IMR-90 (cell line): ENCODE measurements at places on chromosomes 11 and 22.

GRCh38 chr22:34847072-34847471 lies 218.9 kb upstream of the ISX start:
- no peaks in the 10 kb centered on the region for H3K4me1 ChIP-seq
- no peak overlapping the region for H3K27ac ChIP-seq
- no peak overlapping the region for H3K4me3 ChIP-seq
- DNase-seq = no peak

DNA sequence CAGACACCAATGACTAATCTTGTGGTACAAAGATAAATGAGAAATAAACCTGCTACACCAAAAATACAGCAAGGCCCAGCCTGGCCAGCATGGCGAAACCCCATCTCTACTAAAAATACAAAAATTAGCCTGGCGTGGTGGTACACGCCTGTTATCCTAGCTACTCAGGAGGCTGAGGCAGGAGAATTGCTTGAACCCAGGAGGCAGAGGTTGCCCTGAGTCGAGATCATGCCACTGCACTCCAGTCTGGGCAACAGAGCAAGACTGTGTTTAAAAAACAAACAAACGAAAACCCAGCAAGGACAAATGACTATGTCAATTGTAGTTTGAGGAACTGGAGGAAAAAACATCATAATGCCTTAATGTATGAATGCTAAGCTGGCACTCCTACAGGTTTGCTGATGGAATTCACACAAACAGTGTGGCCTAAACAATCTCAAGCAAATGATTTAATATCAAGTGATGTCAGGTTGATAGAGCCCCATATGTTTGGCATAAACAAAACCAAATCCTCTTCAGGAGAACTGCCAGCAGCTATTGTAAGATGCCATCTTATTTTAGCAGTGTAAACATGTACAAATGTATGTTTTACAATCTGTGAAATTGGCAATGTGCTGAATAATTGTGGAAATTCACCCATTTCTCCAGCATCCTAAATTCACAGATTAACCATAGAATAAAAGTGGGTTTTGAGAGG lies 20.0 kb downstream of the MMP7 start:
- DNase-seq = no peak
- H3K4me1 ChIP-seq = no peaks in the 10 kb centered on the region
- peaks cover 5% of the 10 kb centered on the region; the same call in 1 of the 2 replicates for H3K27me3 ChIP-seq

GRCh38 chr22:30574997-30575671 lies 669 bp upstream of the GAL3ST1 start:
- H3K4me3 ChIP-seq = no peak overlapping the region
- H3K36me3 ChIP-seq = peaks cover 39% of the 10 kb centered on the region
- peak; percentile 70 for DNase-seq
- peaks cover 9% of the 10 kb centered on the region for H3K4me1 ChIP-seq

DNA sequence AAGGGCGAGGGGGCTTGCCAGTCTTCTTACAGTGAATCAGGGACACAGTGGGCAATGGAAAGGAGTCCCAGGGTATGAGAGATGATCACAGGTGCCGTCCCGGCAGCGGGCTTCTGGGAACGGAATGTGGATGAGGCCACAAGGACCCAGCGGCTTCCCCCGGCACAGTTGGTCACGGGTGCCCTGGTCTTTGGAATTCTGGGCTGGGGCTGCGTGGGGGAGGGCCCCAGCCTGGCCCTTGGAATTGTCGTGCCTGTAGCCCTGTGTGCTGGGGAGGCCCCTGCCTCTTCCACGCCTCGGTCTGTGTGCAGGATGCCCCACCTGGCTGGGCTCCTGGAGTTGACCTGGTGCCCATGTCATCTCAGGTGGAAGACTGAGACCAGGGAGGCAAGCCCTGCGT lies 76.6 kb downstream of the FBLN1 start:
- peaks cover 68% of the 10 kb centered on the region; the same call in 1 of the 2 replicates for H3K36me3 ChIP-seq
- no peaks in the 10 kb centered on the region for H3K27me3 ChIP-seq
- H3K27ac ChIP-seq = no peak overlapping the region
- H3K4me3 ChIP-seq = no peak overlapping the region

GRCh38 chr11:62452261-62452660 lies 33.4 kb downstream of the SCGB1A1 start:
- no peaks in the 10 kb centered on the region for H3K4me1 ChIP-seq
- H3K36me3 ChIP-seq = no peaks in the 10 kb centered on the region
- no peak overlapping the region for H3K27ac ChIP-seq
- no peaks in the 10 kb centered on the region for H3K27me3 ChIP-seq
- DNase-seq = no peak

DNA sequence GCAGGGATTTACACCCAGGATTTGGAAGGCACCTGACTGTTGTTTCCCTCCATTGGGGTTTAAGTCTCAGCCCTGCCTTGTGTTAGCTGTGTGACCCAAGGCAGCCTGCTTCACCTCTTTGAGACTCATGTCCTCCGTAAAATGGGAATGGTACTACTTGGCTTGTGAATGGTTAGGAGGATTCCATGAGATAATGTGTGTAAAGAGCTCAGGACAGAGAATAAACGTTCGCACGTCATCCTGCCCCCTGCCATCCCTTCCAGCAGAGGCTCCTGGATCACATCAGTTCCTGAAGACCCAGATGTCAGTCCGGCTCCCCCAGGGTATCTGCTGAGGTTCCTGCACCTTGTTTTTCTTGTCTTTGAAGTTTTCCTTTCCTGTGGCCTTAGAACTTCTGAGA lies 16.8 kb upstream of the ACCSL start:
- H3K36me3 ChIP-seq = no peaks in the 10 kb centered on the region
- peaks cover 5% of the 10 kb centered on the region; the same call in 1 of the 2 replicates for H3K4me1 ChIP-seq
- H3K27ac ChIP-seq = no peak overlapping the region
- H3K27me3 ChIP-seq = peaks cover 11% of the 10 kb centered on the region

GRCh38 chr11:72652133-72652532 lies 22.1 kb downstream of the PDE2A start:
- no peak overlapping the region for H3K4me3 ChIP-seq
- peaks cover 85% of the 10 kb centered on the region for H3K27me3 ChIP-seq
- no peaks in the 10 kb centered on the region for H3K36me3 ChIP-seq
- DNase-seq = no peak

DNA sequence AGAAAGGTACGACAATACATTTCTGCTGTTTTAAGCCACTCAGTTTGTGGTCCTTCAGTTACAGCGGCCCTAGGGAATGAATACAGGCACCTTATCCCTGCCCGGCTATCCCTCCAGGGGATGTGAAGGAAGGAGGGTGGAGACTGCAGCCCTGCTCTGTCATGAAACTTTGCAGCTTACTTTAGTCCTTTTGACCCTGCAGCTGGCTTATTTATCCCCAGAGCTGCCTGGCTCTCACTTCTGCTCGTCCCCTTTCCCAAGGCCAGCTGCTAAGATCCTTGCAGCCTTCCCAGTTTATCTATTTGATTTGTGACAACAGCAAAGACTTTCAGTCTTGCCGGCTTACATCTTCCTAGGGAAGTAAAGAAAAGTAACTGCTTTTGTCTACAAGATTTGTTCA lies 55.2 kb downstream of the SC5D start:
- no peak overlapping the region for H3K4me3 ChIP-seq
- H3K27ac ChIP-seq = no peak overlapping the region
- DNase-seq = no peak
- no peaks in the 10 kb centered on the region for H3K4me1 ChIP-seq
- H3K27me3 ChIP-seq = peaks cover 30% of the 10 kb centered on the region

DNA sequence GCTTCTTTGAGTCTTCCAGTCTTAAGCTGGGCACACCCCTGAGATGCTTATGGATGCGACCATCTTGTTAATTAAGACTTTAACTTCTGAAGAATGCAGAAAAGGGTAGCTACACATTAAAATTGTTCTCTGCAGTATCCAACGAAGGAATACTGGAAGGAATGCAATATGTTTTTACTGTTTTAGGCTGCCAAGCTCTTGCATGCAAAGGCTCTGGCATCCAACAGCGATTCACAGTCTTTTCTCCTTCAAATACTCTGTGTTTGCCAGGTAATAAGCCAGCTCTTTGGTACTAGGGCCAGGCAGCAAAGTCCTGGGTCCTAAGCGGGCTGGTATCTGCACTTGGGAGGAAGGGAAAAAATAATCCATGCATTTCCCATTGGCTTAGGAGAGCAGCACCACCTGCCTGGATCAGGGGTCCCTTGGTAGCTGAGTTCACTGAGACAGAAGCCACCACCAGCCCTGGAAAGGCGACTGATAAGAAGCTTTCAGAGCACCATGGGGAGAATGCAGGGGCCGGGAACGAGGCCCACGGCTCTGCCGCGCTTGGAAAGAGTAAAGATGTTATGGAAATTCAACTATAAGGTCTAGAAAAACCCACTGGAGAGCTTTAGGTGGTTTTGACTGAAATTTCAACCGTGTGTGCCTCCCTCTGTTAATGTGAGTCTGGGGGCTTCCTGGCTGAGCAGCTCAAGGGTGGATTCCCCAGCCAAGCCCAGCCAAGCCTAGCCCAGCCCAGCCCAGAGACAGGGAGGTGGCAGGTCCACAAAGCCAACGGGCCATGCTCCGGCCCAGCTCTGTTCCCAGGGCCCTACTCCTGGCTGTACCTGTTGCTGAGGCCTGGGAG lies 67.0 kb upstream of the CCND1 start:
- no peaks in the 10 kb centered on the region for H3K4me1 ChIP-seq
- H3K27ac ChIP-seq = no peak overlapping the region
- H3K36me3 ChIP-seq = no peaks in the 10 kb centered on the region
- no peak overlapping the region for H3K4me3 ChIP-seq
